ENCODE measurements at places on chromosomes 2 and 18.

DNA sequence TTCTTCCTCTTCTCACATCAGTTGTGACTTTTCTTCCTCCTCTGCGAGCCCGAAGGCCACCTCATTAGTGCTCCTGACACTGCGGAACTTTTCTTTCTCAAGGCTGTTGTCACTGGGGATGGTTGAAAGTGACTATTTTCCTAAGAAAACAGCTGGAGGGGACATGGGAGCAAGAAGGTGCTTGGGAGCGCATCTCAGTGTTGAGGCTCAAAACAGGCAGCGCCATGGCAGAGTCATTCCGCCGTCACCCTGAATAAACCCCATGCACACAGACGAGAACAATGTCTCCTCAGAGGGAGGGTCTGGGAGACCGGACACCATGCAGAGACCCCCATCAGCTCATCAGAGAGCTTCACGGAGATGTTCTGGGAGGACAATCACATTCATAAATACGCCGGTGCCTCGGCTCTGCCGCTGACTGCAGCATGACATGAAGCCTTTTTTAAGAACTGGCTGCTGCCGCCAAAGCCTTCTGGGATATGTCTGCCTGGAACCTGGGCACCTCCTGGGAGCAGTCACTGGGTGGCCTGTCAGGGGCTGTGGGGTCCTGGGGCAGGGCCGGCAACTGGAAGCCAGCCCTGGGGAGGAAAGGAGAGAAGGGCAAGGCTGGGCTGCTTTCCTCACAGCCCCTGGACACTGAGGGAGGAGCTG, 19.2 kb downstream of the ATOH8 start:
- no peak for DNase-seq

DNA sequence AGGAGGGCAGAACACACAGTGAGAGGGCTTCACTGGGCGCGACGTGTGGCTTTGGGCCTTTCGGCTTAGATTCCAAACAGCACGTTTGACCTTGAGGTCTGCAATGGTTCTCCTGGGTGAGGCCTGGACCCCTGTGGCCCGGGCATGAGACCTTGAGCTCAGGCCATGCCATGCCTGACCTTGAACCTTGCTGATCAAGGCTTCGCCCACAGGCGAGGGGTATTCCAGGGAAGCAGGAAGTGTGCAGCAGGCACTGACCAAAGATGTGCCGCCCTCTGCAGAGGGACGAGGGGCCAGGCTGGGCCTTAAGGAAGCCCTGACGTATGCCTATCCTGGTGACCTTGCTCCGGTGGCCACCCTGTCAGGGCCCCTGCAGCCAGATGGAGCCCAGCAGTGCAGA, 178.3 kb upstream of the HDAC4 start:
- DNase-seq, result no peak

DNA sequence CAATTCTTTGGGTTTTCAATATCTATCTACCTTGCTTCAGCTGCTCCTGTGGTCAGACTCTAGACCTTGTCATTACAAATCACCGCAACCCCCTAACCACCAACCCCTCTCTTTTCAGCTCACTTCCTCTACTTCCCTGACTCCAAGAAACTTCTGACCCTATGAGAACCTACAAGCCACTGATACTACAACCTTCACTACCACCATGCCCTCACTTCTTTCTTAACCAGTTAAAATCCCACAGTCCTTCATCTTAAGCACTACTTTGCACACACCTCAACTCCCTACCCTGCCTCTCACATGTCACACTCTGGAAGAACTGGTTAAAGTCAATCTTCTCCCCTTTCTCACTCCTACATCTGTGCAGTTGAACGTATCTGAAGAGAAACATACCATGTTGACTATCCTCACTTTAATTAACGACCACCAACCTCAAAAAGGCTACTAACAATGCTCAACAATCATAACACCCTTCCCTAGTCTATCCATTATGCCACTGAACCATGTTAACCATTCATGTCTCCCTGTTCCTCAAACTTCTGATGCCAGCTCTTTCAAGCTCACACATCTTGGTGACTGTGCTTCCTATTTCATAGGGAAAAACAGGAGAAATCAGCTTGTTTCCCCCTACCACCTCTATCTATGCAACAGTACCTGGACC, 12.6 kb downstream of the EIF2AK3 start:
- DNase-seq, result no peak

DNA sequence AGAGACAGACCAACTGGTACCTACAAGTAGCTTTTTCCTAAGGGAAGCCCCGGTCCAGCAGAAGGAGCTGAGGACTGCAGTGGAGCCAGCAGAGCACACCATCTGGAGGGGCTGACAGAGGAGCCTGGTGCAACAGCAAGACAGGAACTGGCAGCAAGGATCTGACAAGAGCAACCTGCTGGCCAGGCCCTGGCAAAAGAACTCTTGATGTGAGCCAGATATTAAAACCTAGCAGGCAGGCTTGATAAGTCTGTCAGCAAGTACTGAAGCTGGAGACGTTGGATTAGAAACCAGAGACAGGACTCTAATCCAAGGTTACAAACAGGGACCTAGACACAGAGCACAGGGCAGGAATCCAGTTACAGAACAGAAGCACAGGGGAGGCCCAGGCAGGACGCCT, 260.7 kb upstream of the MGAT5 start:
- no peak for DNase-seq

- no peak for DNase-seq
Measured at GRCh38 chr2:37068686-37069085, 15.5 kb downstream of the HEATR5B start.

GRCh38 chr2:127516041-127516762, 10.1 kb downstream of the IWS1 start:
- no peak for DNase-seq

- DNase-seq, result peak; percentile 81
Measured at GRCh38 chr2:194104687-194105086, 1552.3 kb upstream of the SLC39A10 start.

GRCh38 chr2:15799432-15799827, 140.9 kb upstream of the MYCN start:
- no peak for DNase-seq

DNA sequence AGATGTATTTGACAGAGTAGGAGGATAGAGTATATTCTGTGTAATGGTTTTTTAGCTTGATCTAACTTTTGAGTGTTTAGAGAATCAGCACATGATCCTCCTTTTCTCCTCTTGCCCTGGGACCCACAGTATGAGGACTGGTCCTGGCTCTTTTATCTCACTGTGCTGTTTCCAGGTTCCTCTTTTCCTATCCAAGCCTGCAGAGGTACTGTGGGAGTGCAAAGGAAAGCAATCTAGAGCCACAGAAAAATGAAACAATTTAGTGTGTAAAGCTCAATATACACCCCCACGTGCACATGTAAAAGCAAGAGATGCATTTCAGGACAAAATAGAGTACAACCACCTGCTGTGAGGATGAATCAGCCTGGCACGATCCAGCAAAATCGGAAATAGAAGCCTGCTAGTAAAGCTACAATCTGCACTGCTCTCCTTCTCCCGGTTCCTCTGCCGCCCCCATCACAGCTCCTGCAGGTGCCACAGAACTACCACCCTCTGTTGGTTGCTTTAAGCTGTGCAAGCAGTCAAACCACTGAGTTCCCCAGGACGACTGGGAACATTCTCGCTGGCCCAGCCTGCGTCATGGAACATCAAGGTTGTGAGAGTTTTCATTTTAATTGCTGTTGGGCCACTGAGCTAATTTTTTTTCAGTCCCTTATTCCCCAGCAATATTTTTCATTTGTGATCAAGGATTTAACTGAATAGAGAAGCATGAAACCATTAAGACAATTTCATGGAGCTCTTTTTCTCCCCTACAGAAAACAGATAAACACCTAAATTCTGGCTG, 47.8 kb upstream of the MAPRE3 start:
- peak; percentile 58 for DNase-seq

DNA sequence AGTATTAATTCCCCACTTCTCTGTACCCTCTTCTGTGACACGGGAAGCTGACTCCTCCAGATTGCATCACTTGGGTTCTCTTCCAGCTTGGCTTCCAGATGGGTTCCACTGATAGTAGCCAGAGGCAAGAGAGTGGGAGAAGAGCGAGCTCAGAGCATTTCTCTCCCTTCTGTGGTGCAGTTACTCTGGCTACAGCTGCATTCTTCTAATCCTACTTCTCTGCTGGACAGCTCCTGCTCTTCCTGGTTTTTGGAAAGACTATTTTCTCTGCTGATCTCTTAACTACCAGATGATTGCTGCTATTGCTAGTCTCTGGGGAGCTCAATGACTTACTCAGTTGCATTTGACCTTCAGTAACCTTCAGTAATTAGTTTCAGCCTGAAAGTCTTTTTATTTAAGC, 187.5 kb upstream of the MAP2 start:
- DNase-seq, result no peak

- DNase-seq, result no peak
Measured at GRCh38 chr2:74702001-74702715, 48.1 kb downstream of the SEMA4F start.

- no peak for DNase-seq
Measured at GRCh38 chr2:13574831-13575230, 858.1 kb downstream of the TRIB2 start.

- DNase-seq, result no peak
Measured at GRCh38 chr2:144154205-144154604, 365.7 kb downstream of the ZEB2 start.

DNA sequence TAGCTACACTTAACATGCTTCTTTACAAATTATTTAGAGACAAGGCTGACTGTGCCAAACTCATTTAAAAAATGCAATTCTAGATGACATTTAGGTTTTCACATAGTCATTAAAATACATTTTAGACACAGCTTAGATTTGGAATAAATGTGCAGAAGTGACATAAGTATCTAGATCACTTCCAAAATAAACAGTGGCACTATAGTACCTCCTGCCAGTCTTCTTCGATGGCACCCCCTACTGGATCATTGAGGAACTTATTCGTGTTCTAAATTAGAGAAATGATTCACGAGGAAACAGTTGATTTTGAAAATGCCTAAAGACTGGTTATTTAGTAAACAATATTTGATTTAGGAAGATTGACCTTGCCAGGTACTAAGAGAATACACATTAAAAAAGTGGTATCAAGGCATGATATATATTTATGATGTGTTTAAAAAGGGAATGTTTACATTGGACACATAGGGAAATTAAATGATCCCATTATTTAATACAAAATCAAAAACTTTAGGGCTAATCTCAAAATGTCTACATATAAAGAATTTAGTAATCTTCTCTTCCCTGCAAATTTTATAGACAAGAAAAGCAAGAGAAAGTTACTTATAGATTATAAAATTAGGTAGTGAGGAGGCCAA, 323.9 kb downstream of the XIRP2 start:
- DNase-seq, result peak; percentile 60

- DNase-seq, result no peak
Measured at GRCh38 chr2:166238176-166238575, 110.4 kb upstream of the SCN1A start.

- no peak for DNase-seq
Measured at GRCh38 chr2:88091943-88092342, 24.3 kb downstream of the SMYD1 start.

DNA sequence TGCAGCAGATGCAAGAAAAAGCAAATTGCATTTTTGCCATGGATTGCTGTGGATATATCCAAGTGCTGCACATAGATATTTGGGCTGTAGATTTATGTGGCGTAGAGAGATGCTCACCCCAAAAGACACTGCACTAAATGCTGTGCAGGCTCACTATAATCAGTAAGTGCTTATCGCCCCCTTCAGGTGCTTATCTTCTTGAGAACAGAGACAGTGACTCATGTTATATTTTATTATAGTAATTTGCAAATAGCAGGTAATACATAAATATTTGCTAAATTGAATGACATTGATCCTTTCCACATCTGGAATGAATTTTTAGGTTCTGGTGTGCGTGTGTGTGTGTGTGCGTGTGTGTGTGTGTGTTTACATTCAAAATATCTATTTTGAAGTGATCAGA, 36.8 kb upstream of the PLEKHM3 start:
- DNase-seq, result peak; percentile 31

- no peak for DNase-seq
Measured at GRCh38 chr2:188978291-188979081, 4.3 kb downstream of the COL3A1 start.

- no peak for DNase-seq
Measured at GRCh38 chr18:77107292-77107691, 25.3 kb downstream of the MBP start.

DNA sequence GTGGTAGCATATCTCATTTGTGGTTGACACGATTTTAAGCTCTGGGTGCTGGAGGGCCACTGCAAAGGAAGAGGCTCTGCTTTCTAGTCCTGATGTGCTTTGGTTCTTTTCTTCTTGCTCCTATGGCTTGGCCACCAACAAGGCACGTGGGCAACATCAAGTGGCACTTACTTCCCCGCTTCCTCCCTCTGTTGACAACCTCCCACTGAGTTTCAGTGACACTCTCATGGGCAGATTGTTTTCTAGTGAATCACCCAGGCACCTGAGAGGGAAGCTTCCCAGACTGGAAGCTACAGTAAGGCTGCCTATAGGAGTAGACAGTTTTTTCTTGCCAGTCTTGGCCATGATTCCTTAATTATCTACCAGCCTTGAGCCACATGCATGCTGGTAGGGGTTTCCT, 89.0 kb downstream of the NBAS start:
- DNase-seq, result no peak

- DNase-seq, result no peak
Measured at GRCh38 chr2:166134252-166135151, 6.7 kb upstream of the SCN1A start.

DNA sequence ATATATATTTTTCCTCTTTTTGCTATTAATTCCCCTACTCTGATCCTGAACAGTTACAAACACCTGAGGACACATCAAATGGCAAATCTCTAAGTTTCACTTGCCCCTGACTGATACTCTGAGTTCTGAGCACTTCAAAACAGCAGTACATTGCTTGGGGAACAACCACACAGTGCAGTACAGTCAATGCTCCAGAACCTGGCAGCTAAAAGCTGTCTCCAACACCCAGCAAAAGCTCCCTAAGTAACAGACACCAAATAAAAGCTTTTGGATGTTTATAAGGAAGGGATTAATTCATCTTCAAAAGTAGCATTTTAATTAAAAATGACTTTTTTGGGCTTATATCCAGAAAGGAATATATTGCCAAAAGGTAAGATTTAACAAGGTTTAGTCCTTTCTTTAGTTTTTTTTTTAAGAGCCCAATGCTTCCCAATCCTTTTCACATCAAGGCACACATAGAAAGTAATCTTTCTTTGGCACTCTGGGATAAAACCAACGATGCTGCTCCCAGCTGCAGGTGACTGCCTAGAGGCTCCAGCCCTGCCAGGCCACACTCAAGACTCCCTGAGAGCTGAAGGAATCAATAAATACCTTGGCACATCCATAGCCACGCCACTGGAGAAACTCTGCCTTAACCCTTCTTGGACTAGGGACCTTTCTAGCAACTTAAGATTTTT, 164.9 kb upstream of the ZFP36L2 start:
- no peak for DNase-seq

- DNase-seq, result peak; percentile 61
Measured at GRCh38 chr2:174699993-174700766, 64.1 kb downstream of the CHRNA1 start.

- DNase-seq, result peak; percentile 32
Measured at GRCh38 chr18:76493213-76494161, 1.6 kb downstream of the ZNF516 start.

Data from inflammatory macrophage (primary cell).